Activated naive CD8-positive, alpha-beta T cell treated with anti-CD3 and anti-CD28 coated beads for 36 hours (primary cell): ENCODE measurements at places on chromosomes 5 and 9. TPM values are rescaled to one million over a fixed set of nuclear protein-coding genes. Genes with fewer than 3 reads are reported as not detected.

GRCh38 chr9:97860451-97861147 is 7.6 kb downstream of the FOXE1 start:
- no peak overlapping the region for H3K4me3 ChIP-seq
- no peaks in the 10 kb centered on the region for H3K36me3 ChIP-seq
- DNase-seq: no peak

- H3K36me3 ChIP-seq: peaks cover 22% of the 10 kb centered on the region
- H3K4me3 ChIP-seq: no peak overlapping the region
- H3K27ac ChIP-seq: no peak overlapping the region
These were observed 123.3 kb downstream of the MLLT3 start for GRCh38 chr9:20499013-20499412.

DNA sequence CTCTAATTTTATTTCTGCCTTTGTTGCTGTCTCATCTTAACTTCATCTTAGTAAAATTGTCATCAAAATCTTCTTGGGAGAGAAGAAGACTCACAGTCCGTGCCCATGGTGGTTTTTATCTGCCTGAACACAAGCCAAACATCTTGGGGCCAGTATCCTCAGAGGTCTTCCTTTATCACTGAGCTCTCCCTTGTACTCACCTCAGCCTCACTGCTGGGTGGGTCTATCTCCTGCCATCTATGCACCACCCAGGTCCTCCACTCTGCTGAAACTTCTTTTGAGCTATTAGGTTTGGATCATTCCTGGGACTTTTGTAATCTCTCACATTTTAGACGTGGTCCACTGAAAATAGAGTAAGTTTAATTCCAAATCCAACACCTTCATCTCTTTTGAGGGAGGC is 116.3 kb upstream of the EPB41L4A start:
- no peaks in the 10 kb centered on the region for H3K27me3 ChIP-seq
- peaks cover 7% of the 10 kb centered on the region for H3K4me1 ChIP-seq
- no peaks in the 10 kb centered on the region for H3K36me3 ChIP-seq
- no peak overlapping the region for H3K27ac ChIP-seq
- H3K4me3 ChIP-seq: no peak overlapping the region

DNA sequence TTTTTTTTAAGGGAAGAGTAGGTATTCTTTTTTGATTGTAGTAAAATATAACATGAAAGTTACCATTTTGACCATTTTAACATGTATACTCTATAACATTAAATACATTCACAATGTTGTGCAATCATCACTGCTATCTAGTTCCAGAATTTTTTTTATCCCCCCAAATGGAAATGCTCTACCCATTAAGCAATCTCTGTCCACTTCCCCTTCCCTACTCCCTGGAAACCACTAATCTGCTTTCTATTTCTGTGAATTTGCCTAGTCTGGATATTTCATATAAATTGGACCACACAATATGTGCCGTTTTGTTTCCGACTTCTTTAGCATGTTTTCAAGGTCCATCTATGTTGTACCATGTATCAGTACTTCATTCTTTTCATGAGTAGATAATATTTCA is 429.5 kb downstream of the TLE1 start:
- H3K27me3 ChIP-seq: peaks cover 8% of the 10 kb centered on the region
- H3K27ac ChIP-seq: no peak overlapping the region
- H3K36me3 ChIP-seq: no peaks in the 10 kb centered on the region

Gene CDC37L1
- 10.7 TPM for total RNA-seq

Gene SH3RF2
- total RNA-seq: not detected

Gene OR1Q1
- total RNA-seq: not detected
